ENCODE measurements at places on chromosomes 7 and 10. TPM values are rescaled to one million over a fixed set of nuclear protein-coding genes. Genes with fewer than 3 reads are reported as not detected.

GRCh38 chr7:79142706-79143105, 310.8 kb downstream of the MAGI2 start:
- DNase-seq = no peak

DNA sequence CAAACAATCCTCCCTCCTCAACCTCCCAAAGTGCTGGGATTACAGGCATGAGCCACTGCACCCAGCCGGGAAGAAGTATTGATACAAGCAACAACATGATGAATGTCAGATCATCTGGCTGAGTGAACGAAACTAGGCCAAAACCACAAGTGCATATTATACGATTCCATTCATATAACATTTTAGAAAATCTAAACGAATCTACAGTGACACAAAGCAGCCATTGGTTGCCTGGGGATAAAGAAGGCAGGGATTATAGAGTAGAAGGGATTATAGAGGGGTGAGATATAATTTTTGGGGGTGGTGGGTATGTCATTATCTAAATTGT, 11.5 kb upstream of the RHBDD2 start:
- no peak for DNase-seq

GRCh38 chr10:75210282-75211006, at the start of gene VDAC2:
TSS of gene VDAC2 (plus strand) at chr10:75210796. CDS start at chr10:75211159, 363 bp downstream.
- DNase-seq = peak; percentile 97

DNA sequence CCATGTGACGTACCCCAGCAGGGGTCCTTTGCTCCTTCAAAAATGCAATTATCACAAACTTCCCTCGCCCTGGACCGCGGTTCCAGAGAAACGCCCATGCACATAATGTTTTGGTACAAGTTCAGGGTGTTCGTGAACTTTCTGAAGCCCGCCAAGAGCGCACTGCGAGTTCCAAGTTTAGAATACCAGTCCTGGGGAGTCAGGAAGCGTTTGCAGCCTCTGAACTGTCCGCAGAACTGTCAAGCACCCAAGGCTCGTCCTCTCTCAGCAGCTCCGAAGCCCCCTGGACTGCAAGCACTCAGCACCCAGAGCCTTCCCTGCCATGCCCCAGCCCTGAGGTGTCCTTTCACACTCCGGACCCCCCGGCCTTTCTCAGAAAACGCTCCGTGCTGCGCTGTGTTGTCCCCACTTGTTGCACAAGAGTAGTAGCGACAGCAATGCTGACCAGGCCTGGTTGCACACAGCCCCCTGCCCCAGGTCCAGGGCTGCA, 30.3 kb downstream of the CALML3 start:
- no peak for DNase-seq

The ACHE gene
- not detected for total RNA-seq

The SPAM1 gene
- not detected for total RNA-seq

- no peak for DNase-seq
Observed at GRCh38 chr10:89683883-89684282, 17.5 kb upstream of the KIF20B start.

The OIT3 gene
- 2.0 TPM for total RNA-seq

- no peak for DNase-seq
Observed at GRCh38 chr10:85618841-85619240, 747.8 kb downstream of the GRID1 start.

The CYP2E1 gene
- 19.2 TPM for total RNA-seq

DNA sequence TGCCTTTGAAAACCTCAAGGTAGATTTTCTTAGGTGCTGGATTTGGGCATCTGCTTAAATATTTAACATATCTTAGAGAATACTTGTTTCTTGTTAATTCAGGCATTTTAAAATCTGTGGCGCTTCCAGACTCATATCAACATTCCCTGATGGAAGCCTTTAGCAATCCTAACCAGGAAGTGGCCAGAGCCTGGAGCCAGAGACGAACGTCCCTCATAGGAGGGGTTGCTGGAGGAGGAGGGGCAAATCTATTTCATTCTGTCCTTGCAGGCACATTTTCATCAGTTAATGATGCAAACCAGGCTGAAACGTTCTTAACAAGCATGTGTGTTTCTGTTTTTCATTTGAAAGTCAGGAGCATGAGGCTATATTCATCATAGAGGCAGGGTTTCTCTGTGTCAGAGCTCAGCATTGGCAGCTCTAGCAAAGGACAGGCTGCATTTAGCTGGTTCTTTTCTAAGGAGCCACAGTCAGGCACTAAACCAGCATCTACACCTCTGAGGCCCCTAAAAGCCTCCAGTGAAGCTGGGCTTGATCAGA, 17.8 kb upstream of the IFIT2 start:
- no peak for DNase-seq

DNA sequence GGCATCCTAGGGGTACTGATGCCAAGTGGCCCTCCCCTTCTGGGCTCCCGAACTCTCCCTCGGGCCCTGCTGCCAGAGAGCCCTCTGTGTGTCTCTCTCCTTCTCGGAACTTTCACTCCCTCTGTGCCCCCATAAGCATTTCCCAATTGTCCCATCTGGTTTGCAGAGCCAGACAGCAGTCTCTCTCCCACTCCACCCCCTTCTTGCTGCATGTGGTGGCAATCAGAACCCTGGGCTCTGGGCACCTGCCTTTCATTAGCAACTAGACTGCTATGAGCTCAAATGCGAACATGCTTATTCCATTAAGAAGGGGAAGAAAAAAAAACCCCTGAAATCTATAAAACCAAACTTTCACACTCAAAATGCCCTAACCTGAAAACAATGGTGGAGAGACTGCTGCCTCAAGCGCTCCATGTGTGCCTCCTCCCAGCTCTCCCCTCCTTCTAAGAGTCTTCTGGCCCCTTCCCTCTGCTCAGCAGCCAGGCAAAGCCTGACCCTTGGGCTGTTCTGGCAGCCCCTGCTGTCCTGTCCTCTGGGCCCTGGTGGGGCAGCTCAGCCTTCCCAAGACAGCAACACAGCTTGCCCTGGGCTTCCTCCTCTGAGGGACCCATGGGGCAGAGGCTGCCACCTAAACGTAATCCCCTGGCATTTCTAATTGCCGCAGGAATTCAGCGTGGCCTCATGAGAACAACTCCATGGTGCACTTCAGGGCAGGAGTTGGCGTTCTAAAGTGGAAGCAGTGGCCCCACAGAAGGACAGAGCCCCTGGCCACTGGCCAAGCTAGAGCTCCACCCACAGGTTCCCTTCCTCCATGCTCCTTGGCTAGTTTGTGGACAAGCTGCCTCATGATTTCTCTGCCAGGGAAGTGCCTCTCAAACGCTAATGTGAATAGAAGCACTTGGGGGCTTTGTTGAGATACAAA, 415.4 kb downstream of the PLXNA4 start:
- DNase-seq = peak; percentile 73

DNA sequence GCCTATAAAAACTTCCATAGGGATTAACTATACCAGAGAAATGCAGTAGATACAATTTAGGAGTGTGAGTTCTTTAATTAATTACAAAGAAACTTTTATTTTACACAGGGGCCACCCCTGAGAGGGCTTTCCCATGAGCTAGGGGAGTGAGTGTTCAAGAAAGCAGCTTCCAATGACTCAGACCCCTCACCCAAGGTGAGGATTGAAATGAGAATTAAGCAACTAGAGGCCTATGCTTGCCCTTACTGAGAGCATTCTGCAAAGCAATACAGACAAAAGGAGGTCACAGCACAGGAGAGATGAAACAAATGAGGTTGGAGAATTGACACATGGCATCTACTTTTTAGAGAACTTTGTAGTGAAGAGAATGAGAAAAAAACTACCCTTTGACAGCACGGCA, 301.8 kb downstream of the WDR11 start:
- DNase-seq = no peak

The FRMD4A gene
- 8.4 TPM for total RNA-seq

- peak; percentile 59 for DNase-seq
Observed at GRCh38 chr10:70920519-70920918, 32.2 kb upstream of the PCBD1 start.

DNA sequence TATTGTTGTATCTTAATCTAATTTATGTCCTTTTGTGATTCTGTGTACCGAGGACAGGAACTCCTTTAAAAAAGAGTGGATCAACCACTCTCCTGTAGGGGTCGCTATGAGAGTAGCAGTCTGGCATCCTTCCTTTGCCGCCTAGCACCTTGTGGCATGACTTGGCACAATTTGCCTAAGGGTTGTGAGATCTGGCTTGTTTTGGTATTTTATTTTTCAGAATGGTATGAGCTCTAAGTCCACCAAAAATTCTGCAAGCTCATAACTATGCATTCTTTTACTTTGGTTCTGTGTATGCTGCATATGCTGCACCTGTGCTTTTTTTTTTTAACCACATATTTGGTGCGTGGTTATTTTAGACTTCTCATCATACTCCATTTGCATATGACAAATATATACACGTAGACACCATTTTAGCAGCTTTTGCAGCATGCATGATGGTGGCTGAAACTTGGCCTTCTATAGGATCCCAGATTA, 112.8 kb downstream of the CDK14 start:
- peak; percentile 62 for DNase-seq

The MINDY4 gene
- 22.8 TPM for total RNA-seq

DNA sequence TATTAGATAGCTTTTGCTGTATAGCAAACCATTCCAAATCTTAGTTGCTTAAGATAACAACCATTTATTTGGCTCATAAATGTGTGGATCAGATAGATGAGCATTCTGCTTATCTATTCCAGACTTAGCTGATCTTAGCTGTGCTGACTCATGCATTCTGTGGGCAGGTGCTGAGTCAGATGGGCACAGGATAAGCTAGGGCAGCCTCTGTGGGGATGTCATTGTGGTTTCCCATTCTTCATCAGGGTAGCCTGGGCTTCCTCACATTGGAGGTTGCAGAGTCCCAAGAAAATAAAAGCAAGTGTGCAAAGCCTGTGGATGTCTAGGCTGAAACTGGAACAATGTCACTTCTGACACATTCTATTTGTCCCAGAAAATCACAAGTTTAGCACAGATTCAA, 917.0 kb downstream of the TYW1 start:
- no peak for DNase-seq

The GPR15LG gene
- not detected for total RNA-seq

GRCh38 chr7:92632791-92633190, 42.6 kb upstream of the FAM133B start:
- DNase-seq = no peak

DNA sequence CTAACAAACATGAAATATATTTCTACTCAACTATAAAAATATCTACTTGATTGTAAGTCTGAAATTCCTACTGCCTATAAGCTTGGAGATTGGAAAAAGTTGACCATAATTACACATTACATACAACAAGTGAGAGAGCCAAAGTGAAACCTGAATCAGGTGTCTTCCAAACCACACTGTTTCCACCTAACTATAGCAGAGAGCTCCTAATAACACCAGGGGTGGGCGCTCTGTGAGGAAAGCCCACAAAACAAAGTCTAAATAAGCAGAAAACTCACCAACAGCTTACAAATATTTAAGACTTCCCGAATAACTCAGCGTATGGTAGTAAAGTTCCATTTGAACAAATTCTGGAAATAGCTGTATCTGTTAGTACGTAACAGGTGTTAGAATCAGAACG, 119.9 kb downstream of the GPR37 start:
- no peak for DNase-seq

The METTL27 gene
- not detected for total RNA-seq

- DNase-seq = peak; percentile 18
Observed at GRCh38 chr10:51086710-51087109, 12.4 kb downstream of the PRKG1 start.

GRCh38 chr7:112282476-112283188, 76.1 kb downstream of the ZNF277 start:
- DNase-seq = no peak

The PDAP1 gene
- total RNA-seq = 26.3 TPM

DNA sequence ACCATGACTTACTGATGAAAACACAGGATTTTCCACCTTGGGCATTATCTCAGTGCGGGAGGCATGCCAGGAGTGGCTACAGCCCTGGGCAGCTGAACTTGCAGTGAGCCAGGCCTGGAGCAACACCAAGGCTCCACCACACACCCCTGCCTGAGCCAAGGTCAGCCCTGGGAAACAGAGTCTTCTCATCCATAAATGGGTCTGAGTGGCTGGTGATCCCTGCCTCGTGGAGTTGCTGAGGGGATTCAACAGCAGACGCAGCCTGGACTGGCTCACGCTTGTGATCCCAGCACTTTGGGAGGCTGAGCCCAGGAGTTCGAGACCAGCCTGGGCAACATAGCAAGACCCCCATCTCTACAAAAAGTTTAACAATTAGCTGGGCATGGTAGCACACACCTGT, 32.2 kb downstream of the SPOCK2 start:
- DNase-seq = no peak

The WEE2 gene
- 0.37 TPM for total RNA-seq

GRCh38 chr10:28732091-28732490, 54.8 kb downstream of the BAMBI start:
- DNase-seq = no peak

The CCL24 gene
- not detected for total RNA-seq

DNA sequence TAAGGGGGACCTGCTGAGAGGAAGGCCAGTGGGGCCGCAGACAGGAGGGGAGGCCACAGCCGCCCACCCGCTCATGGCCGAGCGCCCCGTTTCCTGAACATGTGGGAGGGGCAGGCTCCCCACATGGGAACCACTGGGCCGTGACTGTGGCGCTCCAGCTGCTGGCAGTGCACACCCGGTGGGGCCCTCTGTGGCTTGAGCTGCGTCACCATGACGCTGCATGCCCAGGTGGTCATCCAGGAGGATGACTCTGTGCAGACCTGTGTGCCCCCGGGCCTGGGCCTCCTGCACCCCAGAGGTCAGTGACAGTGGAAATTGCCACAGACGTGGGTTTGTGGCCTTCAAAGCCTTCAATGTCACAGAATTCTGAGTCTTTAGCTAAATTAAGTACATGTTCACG, 85.1 kb downstream of the MGMT start:
- DNase-seq = no peak

DNA sequence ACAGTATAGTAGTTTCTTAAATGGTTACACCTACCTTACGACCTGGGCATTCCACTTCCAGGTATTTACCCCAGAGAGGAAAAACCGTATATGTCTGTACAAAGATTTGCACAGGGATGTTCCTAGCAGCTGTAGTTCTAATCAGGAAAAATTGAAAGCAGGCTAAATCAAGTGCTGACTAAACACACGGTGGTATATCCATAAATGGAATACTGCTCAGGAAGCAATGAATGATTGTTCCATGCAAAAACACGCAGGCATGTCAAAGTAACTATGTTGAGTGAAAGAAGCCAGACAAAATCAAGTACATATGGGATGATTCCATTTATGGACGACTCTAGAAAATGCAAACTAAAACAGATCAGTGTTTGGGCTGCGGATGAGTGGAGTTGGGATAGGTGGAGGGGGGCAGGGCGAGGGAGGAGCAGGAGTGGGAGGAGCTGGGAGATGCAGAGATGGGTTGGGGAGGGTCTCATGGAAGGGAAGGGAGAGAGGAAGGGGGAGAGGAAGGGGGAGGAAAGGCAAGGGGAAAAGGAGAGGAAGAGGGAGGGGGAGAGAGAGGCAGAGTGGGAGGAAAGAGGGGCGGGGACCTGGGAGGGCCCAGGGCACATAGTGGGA, 484 bp upstream of the MSRB2 start:
- no peak for DNase-seq

The ITPRID1 gene
- total RNA-seq = 0.58 TPM

The NANOS1 gene
- total RNA-seq = under 0.01 TPM

- no peak for DNase-seq
Observed at GRCh38 chr10:73456187-73456890, 23.0 kb upstream of the MSS51 start.

GRCh38 chr7:12369072-12369471, 34.6 kb downstream of the VWDE start:
- no peak for DNase-seq

The TFEC gene
- 3.7 TPM for total RNA-seq
